ENCODE measurements at places on chromosomes 7 and 10. TPM values are rescaled to one million over a fixed set of nuclear protein-coding genes. Genes with fewer than 3 reads are reported as not detected.

DPCD gene
- total RNA-seq, result 26.4 TPM

GRCh38 chr7:42876182-42877068, 35.4 kb downstream of the C7orf25 start:
- H3K4me1 ChIP-seq, result no peaks in the 10 kb centered on the region
- no peak for DNase-seq
- H3K27ac ChIP-seq, result no peak overlapping the region
- H3K4me3 ChIP-seq, result no peak overlapping the region

GRCh38 chr7:155298288-155298833, 683 bp downstream of the INSIG1 start:
- H3K27ac ChIP-seq, result peak overlapping the region; percentile 81
- H3K4me1 ChIP-seq, result peaks cover 17% of the 10 kb centered on the region
- H3K27me3 ChIP-seq, result no peaks in the 10 kb centered on the region
- DNase-seq, result no peak

DNA sequence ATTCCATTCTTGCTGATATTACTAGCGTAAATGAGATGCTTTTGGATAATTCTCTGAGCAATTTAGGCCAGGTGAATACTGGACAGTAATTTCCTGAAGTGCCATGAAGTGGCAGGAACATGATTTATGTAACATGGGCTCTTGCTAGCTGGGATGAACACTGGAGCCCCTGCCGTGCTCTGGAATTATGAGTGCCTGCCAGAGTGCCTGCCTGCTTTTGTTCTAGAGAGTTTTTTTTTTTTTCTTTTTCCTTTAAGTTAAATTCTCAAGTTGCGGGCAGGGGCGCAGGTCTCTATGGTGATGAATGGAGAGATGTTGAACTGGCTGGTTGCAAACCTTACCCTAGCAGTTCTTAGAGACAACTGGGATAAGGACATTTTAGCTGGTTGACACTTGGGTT, 165.9 kb downstream of the AUTS2 start:
- H3K36me3 ChIP-seq, result no peaks in the 10 kb centered on the region
- no peak overlapping the region for H3K4me3 ChIP-seq
- DNase-seq, result no peak
- no peaks in the 10 kb centered on the region for H3K27me3 ChIP-seq
- no peaks in the 10 kb centered on the region for H3K4me1 ChIP-seq

DNA sequence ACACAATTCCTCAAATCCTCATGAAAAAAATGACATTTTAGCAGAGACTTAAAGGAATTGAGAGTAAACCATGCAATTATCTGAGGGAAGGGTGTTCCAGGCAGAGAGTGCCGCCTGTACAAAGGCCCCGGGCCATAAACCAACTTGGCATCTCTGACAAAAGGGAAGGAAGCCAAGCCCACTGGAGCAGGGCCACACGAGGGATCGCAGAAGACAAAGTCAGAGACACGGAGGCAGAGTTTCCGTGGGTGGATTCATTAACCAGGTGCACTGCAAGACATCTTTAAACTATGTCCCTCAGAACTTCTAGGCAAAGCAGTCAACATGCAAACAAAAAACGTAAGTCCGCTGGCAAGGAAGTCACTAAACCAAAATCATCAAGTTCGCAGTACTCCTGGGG, 92.0 kb downstream of the SFMBT2 start:
- H3K27ac ChIP-seq, result no peak overlapping the region
- no peaks in the 10 kb centered on the region for H3K27me3 ChIP-seq
- H3K4me3 ChIP-seq, result no peak overlapping the region
- DNase-seq, result no peak
- H3K4me1 ChIP-seq, result peaks cover 2% of the 10 kb centered on the region

GRCh38 chr10:36425131-36425797, 700.1 kb upstream of the ANKRD30A start:
- no peak overlapping the region for H3K27ac ChIP-seq
- no peak overlapping the region for H3K4me3 ChIP-seq
- DNase-seq, result no peak
- H3K36me3 ChIP-seq, result no peaks in the 10 kb centered on the region
- H3K27me3 ChIP-seq, result no peaks in the 10 kb centered on the region
- H3K4me1 ChIP-seq, result no peaks in the 10 kb centered on the region

Measured in kidney (tissue), 22 donors.